Stimulated activated CD4-positive, alpha-beta T cell treated with anti-CD3 and anti-CD28 coated beads, Interleukin-15, amount 100 ng/mL, for 1 hour (primary cell): ENCODE measurements at places on chromosomes 6 and 20.

DNA sequence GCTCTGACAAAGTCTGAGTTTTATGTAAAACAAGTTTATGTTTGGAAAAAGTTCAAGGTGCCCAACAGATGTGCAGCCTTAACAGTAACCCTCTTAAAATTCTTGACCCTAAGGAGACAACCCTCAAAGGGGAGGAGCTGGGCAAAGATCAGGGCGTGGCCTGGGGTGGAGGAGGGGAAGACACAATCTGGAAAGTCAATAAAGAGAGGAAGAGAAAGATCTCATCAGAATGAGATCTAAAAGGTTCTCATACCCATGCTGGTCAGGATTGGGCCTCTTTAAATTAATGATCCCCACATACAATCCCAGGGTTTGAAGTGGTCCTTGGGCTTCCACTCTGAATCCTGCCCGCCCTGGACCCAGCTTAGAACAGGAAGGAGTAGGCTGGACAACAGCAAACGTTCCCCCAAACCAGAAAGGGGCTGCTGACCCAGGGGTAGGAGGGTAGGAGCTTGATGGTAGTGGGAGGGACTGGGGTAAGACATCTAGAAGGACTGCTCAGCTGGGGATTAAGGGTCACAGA is 33.0 kb downstream of the FOXP4 start:
- no peak for DNase-seq

DNA sequence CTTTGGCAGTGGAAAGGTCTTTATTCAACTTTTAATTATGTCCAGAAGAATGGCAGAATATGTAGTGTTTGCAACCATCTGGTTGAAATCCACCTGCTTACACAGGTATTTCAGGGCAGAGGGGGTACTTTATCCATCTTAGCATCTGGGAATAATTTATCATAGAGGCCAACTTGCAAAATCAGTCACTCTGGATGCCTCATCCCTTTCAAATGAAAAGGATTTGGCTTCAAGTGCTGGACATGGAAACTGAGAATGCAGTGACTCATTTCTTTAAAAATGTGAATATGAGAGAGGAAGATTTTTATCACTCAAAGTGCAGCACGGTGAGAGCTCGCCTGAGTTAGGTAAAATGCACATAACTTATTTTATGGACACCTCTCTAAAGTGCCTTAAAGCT is 758.3 kb downstream of the KIF16B start:
- DNase-seq = no peak

DNA sequence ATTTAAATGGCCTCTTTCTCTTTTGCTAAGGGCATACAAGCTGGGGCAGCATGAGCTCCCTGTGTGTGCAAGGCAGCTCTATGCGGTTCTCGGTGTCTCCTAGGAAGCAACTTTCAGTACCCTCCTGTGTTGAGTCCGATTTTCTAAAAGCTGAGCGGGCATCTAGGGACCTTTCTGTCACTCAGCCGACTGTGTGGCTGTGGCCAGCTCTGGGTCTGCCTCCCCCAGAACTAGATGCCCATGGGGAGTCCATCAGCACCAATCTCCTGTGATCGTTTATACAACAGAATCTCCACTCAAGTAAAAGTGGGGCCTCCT is 7.5 kb downstream of the NELFCD start:
- DNase-seq = no peak

DNA sequence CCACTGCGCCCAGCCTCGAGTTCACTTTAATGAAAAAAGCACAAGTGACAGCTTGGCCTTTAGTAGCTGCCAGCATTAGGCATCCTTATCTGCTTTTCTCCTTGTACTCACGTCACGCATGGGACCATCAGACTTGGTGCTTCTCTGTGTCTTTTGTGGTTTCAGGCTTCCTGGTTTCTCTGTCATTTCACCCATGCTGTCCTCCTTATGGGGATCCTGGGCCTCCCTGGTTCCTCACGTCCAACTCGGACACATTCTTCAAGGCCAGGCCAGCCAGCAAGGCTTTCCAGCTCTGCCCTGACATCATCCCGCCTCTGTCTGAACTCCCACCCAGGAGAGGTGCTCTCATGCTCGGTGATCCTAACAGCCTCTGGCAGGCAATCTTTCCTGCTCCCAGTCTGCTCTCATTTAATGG is 83.2 kb downstream of the TIAM2 start:
- no peak for DNase-seq

DNA sequence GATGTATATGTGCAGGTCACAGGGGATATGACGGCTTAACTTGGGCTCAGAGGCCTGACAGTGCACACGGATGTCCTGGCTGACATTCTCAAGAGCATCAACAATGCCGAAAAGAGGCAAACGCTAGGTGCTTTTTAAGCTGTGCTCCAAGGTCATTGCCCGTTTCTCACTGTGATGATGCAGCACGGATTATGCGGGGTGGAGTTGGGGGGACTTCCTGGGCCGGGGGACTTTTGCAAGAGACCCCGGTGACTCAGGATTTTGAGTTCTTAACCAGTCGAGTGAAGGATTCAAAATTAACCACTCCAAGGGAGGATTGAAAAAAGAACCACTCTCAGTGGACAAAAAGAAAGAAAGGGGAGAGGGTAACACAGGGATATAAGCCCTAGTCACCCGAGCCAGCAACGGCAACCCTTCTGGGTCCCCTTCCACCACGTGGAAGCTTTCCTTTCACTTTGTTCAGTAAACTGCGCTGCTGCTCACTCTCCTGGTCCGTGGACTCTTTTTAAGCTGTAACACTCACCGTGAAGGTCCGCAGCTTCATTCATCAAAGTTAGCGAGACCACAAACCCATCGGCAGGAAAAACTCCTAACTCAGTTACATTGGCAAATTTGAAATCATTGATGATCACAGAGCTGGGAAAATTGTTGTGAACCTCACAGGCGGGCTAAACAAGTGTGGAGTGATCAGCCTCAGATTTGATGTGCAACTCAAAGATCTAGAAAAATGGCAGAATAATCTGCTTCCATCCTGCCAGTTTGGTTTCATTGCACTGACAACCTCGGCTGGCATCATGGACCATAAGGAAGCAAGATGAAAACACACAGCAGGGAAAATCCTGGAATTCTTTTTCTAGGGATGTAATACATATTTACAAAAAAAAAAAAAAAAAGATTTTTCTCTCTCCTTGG is 199.3 kb downstream of the ARID1B start:
- no peak for DNase-seq

DNA sequence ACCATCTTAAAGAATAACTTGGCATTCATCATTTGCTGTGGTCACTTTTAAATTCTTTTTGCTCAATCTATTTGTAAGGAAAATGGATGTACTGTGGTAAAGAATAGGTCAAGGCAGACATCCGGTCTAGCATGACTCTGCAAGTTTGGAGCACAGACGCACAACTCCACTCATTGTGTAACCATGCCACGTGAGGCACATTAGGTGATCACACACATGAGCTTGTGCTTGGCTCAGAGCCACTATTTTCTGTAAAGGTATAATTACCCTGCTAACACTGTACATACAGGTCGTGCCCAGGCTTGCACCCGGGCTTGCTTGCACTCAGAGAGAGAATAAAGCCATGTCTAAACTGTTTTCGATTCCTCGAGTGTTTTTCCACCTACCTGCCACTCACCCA is 1289.1 kb upstream of the ADGRB3 start:
- no peak for DNase-seq

DNA sequence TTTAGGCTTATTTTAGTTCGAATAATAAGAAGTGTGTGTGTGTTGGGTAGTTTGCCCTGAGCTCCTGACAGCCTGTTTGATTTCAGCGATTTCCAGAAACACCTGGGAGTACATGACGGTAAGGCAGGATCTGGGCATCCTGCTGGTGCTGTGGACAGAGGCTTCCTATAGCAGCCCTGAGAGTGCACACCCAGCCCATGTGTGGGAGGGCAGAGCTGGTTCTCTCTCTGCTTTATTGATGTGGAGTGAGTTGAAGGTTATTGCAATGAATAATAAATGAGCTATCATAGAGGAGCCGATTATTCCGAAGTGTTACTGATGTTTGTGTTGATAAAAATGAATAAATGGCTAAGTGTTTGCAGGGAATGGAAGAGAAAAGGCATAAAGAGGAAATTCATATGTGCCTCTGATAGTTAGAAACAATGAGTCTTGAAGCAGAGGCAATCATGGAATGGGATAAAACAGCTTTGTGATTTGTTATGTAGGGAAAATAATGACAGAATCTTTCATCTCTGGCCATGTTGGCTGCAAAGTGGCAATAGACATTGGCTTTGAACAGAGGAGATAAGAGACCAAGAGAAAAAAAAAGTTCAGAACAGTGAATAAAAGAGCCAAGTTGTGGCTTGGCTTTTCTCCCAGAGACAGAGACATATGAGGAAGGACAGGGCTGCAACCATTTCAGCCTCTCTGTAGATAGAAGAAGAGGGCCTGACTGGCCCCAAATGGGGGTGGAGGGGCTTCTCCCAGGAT is 166.2 kb upstream of the CHD6 start:
- no peak for DNase-seq

DNA sequence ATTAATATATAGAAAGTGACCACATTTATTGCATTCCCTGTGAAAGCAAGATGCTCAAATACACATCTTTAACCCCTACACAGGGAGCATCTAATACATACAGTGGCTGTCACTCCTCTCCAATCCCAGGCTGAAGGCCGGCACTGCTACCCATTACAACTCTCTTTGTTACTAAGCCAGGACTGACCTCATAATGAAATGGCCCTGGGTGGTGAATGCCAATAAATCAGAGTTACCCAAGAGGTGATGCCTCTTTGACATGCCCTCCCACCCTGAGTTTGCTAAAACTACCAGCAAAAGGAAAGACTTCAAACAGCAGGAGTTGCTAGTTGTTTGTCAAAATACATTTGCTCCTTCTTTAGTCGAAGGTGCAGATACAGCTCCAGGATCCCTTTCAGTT is 214.2 kb downstream of the FOXA2 start:
- no peak for DNase-seq
